Pulmonary artery endothelial cell (primary cell): ENCODE measurements at places on chromosomes 16 and 17. TPM values are rescaled to one million over a fixed set of nuclear protein-coding genes. Genes with fewer than 3 reads are reported as not detected.

DNA sequence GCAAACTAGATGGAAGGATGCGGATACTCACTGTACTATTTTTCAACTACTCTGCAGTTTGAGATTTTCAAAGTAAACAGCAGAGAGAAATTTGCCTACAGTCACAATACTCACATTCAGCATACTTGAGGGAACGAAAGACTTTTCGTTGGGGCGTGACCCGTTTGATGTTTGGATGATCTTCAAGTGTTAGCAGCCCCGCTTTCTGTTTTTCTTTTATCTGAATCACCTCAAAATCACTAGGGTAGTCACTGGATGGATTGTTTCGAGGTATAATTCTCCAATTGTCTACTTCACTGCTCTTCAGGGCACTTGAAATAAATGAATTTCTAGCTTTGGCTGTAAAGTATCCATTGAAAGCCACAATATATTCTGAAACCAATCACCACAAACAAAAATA is 17.8 kb downstream of the MBTPS1 start:
- DNase-seq: no peak

DNA sequence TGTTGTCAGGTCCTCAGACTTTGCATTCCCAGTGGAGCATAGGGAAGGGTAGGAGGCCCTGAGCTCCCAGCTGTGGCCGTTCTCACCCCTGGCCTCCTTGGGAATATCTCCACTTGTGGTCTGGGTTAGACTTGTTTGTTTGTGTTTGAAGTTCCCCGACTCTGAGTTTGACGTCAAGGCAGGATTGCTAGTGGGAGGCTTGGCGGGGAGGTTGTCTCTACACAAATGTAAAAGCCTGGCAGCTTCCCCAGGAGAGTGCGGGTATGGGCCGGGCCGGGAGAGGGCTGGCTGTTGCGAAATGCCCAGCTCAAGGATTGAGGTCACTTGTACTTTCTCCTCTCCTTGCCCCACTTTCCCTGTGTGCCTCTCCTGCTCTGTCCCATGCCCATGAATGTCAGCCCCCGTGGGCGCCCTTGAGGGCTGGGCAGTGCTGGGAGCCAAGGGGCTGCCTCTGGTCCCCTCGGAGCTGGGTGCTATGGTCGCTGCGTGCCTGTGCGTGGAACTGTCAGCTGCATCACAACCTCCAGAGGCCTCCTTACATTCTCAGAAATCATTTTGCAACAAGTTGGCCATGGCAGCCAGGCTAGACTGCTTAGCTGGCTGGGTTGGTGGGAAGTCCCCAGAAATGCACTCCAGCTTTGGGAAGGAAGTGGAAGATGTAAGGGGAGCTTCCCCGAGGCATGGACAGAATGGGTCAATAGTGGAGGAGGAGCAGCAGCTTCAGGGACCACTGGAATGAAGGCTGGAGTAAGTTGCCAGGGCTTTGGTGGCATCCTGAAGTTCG is 84.3 kb downstream of the KSR1 start:
- no peak for DNase-seq

DNA sequence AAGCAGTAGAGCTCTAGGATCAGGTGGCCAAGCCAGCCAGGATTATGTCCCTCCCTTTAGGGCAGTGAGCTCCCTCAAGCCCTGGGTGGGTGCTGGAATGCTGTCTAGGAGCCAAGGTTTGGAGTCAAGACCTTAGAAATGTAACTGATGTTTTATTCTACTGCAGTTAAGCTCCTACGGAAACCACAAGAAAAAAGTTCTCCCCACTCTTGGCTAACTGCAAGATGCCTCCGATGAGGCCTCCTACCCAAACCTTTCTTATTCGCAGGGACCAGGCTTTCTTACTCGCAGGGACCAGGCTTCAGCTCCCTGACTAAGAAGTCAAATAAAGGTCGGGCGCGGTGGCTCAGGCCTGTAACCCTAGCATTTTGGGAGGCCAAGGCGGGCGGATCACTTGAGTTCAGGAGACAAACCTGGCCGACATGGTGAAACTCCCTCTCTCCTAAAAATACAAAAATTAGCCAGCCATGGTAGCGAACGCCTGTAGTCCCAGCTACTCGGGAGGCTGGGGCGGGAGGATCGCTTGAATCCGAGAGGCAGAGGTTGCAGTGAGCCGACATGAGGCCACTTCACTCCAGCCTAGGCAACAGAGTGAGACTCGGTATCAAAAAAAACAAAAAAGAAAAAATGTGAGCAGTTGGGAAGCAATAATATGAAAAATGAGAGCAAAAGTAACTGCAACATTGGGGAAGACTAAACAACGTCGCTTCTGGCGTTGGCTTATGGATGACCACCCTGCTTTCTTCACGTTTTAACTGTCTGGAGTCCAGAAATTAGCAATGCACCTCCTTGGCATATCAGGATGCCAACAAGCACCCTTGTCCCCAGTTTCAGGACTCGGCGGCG is 31.7 kb upstream of the ARL4D start:
- DNase-seq: no peak

ADAP2 gene
- total RNA-seq: 0.11 and 0.20 TPM in 2 replicates

RAMP2 gene
- total RNA-seq: 2.1 and 5.4 TPM in 2 replicates

ARHGAP23 gene
- 44.8 and 45.1 TPM in 2 replicates for total RNA-seq
